ENCODE measurements at places on chromosomes 1 and 21.

DNA sequence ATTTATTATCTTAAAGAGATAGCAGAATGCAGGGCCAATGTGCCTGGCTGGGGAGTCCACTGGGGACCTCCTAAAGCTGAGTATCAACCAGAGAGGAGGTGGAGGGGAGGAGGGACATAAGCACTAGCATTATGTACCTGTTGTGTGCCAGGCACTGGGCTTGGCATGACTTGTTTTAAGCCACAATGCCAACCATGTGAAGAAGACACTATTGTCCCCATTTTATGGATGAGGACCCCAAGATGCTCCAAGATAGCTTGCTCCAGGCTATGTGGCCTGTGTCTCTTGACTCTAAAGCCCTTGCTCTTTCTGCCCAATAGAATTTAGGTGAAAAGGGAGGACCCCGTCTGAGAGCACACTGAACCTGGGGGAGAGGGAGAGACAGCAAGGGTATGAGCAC is 111.3 kb downstream of the GLIS1 start:
- DNase-seq: no peak

- DNase-seq: no peak
These were observed 113.0 kb downstream of the PRDM16 start for GRCh38 chr1:3181956-3182355.

DNA sequence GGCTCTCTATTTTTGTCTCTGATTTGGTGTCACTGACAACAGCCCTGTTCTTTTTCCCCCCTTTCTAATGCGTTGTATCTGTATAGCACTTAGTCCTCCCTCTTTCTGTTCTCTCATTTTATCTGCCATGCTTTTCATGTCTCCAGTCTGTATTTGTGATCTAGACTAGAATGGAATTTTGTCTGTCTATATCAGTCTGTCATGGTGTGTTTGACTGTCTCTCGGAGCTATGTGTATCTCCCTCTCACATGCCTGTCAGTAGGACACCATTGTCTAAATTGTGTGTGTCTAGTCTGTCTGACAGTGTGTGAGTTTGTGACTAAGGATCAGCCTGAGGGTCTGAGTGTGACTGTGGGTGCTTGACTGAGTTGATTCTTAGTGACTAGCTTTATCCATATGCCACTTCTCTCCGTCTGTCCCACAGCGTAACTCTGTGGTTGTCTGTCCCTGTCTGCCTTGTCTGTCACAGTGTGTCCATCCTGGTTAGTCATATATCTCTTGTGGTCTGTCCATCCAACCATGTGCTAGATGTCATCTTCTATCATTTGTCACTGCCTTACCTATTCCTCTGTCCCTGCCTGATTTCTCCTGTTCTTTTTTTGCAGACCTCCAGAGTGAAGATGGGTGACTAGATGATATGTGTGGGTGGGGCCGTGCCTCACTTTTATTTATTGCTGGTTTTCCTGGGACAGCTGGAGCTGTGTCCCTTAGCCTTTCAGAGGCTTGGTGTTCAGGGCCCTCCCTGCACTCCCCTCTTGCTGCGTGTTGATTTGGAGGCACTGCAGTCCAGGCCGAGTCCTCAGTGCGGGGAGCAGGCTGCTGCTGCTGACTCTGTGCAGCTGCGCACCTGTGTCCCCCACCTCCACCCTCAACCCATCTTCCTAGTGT is 1.4 kb upstream of the B4GALT2 start:
- DNase-seq: no peak

- no peak for DNase-seq
These were observed 24.4 kb upstream of the AHCYL1 start for GRCh38 chr1:109959974-109960744.

GRCh38 chr1:9845914-9846313 is 22.1 kb upstream of the CLSTN1 start:
- DNase-seq: no peak

- no peak for DNase-seq
These were observed 20.2 kb downstream of the PHGDH start for GRCh38 chr1:119731741-119732430.

GRCh38 chr1:243375596-243375995 is 119.8 kb downstream of the SDCCAG8 start:
- no peak for DNase-seq

DNA sequence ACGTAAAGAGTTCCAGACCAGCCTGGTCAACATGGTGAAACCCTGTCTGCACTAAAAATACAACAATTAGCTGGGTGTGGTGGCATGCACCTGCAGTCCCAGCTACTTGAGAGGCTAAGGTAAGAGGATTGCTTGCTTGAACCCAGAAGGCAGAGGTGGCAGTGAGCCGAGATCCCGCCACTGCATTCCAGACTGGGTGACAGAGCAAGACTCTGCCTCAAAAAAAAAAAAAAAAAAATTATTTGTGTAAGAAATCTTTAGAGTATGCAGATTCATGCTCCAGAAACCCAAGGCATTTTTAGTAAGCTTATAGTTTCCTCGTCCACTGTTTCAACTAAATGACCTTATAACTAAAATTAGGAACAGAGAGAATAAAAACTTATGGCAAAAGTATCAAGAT is 51.3 kb downstream of the ABL2 start:
- DNase-seq: no peak

GRCh38 chr21:34886240-34887104 is 162.6 kb downstream of the RUNX1 start:
- DNase-seq: peak; percentile 28

- DNase-seq: no peak
These were observed 100.1 kb upstream of the AKT3 start for GRCh38 chr1:243950166-243950565.

DNA sequence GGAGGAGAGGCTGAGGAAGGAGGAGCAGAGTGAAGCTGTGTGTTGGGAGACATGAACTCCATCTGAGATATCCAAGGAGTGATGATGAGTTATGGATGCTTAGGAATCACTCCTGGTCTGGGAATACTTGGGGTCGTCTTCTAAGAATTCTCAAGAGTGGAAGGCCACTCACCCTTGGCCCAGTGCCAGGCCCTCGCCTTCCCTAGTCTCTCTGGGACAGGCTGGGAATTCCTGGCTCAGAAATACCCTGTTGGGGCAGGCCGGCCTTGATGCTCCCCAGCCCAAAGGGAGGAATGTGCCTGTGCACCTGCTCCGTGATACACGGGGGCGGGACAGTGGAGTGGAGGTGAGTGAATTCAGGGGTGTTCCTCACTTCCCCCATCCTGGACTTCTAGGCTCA is 12.6 kb upstream of the LMNA start:
- no peak for DNase-seq

DNA sequence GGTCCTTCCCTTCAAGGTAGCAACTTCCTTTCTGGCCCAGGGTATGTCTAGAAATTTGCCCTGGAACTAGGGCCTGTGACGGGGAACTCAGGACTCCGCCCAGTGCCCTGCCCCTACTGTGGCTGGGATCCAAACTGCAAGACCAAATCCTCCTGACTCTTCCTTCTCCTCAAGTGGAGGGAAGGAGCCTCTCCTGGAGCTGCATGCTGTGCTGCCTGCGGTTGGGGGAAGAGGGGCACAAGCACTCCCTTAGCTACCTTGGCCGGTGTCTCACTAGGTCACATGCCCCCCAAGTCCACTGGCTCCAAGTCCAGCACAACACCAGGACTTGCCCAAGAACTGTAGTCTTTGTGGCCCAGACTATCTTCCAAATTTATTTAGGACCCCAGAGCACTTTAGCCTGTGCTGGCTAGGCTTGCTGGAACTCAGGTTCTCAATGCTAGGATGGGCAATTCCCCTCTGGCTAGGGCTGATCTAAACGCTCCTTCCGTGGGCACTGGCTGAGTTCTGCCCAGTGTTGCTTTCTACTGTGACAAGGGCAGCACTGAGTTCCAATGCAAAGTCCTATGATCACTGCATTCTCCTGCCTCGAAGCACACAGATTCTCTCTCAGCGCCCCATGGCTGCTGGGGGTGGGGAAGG is 12.2 kb downstream of the ADSS2 start:
- DNase-seq: peak; percentile 49

- no peak for DNase-seq
These were observed 74.6 kb downstream of the LMO4 start for GRCh38 chr1:87403061-87403820.

DNA sequence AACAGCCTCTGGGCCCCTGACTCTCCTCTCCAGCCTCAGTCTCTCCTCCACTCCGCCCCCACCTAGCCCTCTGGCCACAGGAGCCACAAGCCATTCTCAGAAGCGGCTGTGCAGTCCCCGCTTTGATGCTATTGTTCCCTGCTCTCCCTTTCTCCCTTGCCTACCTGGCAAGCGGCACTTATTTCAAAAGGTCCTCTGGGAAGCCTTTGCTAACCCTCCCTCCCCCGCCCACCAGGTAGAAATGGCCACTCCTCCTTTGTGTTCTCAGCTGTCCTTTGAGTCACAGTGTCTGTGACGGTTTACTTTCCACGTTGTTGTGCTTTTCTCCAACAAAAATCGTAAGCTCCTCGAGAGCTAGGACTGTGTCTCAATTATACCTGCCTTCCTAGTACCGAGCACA is 338.4 kb upstream of the PROX1 start:
- DNase-seq: no peak

- DNase-seq: no peak
These were observed 287.5 kb downstream of the PTGER3 start for GRCh38 chr1:70760154-70760553.

- peak; percentile 69 for DNase-seq
These were observed 701 bp upstream of the MUTYH start for GRCh38 chr1:45340816-45341466.

All from hematopoietic multipotent progenitor cell treated with erythropoietin and hydrocortisone succinate and interleukin-3 and kit ligand, for 8 days (in vitro differentiated cells).